Activated naive CD4-positive, alpha-beta T cell treated with anti-CD3 and anti-CD28 coated beads for 36 hours (primary cell): ENCODE measurements at places on chromosomes 12 and 14.

GRCh38 chr12:47147739-47148138, 68.0 kb upstream of the AMIGO2 start:
- no peak for DNase-seq

- no peak for DNase-seq
Observed at GRCh38 chr12:75635606-75636444, 124.4 kb upstream of the KRR1 start.

GRCh38 chr12:49552014-49552413, 13.2 kb downstream of the KCNH3 start:
- no peak for DNase-seq

DNA sequence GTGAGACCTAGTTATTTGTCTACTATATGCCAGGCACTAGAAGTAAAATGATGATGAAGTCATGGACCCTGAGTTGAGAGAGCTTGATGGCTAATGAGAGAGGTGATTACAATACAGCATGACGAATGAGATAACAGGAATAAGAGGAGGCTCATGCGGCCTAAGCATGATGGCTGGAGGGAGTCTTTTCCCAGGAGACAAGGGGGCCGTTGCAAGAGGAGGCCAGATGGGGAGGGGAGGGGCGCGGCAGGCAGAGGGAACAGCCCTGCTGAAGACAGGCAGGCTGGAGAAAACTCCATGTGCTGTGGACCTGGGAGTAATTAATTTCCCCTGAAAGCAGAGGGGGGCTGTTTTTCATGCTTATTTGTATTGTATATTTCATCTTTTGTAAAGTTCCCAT, 144.7 kb upstream of the RFLNA start:
- DNase-seq, result no peak

- no peak for DNase-seq
Observed at GRCh38 chr12:112932485-112933128, 5.7 kb upstream of the OAS3 start.

DNA sequence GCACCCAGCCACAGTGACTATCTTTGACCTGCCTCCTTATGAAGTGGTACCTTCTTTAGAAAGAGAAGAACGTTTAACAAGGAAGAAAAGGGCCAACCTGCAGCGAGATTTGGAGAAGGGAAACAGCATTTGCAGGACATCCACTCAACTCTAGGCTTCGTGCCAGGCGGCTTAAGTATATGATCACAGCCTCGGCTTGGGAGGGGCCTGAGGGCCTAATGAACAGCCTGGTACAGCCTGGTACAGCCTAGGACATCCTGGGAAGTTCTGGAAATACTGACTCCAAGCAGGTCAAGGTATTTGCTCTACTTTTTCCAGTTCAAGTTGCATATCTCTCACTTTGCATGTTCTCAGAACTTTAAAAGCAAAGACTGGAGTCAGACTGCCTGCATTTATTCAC, 16.1 kb downstream of the HCAR2 start:
- DNase-seq, result no peak

DNA sequence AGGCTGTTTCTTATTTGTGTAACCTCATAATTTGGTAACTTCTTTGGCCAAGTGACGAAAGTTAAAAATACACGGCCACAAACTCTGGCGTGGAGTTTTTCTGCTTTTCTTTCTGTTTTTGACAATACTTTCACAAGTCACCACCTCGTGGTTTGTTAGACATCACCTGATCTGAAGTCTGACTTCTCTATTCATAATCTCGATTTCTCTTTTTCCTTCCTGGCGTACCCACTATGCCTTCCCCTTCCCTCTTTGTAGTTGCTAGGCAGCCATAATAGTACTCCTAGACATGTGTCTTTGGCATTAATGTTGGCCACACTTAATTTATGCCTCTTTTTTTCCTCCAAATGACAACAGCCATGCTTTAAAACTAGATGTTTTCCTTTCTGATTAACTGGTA, 97.6 kb downstream of the POLR3B start:
- no peak for DNase-seq

DNA sequence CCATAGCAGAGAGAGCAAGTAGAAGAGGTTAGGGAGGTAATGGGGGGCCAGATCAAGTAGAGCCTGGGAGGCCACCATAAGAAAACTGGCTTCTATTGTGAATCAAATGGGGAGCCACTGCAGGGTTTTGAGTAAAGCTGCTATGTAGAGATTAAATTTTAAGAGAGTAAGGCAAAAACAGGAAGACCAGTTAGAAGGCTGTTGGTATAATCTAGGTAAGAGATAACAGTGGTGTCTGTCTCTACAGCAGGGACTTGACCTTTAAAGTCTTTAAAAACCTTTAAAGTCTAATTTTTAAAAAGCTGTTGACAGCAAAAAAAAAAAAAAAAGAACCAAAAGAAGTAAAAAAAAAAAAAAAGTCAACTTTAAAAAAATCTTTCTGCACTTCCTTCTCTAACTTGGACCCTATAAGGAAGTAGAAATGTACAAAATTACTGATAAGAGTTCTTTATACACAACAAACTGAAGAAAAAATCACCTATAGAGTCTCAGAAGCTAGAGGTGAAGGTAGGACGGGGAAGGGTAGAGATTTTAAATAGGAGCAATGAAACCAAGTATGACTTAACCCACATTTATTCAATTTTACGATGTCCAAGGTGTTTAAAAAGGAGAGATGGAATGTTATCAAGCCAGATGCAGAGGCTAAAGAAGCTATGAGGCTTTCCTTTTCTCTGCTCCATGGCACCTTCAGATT, 26.1 kb downstream of the SGPP1 start:
- no peak for DNase-seq

DNA sequence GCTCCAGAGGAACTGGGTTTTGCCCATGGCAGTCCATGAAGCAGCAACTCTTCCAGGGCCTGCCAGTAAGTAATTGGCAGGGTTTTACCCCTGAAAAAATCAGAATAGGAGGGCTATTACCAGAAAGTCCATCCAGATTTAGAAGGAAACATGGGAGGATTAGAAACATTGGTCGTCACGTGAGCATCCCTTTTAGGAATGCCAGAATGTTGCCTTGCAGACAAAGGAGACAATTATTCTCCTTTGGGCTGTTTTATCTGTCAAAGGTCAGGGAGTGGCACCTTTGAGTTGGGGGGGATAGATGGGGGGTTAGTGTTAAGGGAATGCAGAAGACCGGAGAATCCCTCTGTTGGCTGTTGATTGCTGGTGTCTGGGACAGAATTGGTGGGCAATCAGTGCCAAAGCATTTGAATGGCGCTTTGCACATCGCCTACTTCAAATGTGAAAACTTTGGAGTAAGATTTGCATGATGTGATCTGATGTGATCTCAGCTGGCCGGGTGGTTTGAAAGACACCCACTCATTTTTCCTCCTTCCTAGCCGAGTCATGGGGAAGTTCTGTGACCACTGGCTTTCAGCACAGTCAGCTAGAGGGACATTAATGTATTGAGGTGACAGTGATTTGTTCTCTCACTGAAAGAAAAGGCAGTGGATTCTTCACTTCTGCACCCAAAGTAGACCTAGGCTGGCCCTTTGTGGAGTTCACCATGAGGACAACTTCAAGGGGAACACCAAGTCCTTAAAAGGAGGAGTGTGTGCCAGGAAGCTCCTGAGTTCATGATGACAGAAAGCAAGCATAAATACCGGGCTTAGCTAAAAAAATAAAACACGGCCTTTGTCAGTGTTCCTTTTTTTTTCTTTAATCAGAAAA, 31.4 kb downstream of the FLVCR2 start:
- no peak for DNase-seq

DNA sequence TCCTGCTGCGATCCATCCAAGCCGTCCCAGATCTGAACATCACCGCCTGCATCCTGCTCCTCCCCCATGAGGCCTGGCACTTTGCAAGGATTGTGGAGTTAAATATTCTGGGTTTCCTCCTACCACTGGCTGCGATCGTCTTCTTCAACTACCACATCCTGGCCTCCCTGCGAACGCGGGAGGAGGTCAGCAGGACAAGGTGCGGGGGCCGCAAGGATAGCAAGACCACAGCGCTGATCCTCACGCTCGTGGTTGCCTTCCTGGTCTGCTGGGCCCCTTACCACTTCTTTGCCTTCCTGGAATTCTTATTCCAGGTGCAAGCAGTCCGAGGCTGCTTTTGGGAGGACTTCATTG, 8.2 kb downstream of the BDKRB1 start:
- no peak for DNase-seq

- DNase-seq, result no peak
Observed at GRCh38 chr12:77166696-77167095, 101.3 kb upstream of the E2F7 start.

- no peak for DNase-seq
Observed at GRCh38 chr12:65761301-65761700, 63.0 kb upstream of the HMGA2 start.

GRCh38 chr12:77608271-77608824, 222.3 kb upstream of the NAV3 start:
- no peak for DNase-seq

GRCh38 chr14:93008381-93008780, 85.4 kb downstream of the CHGA start:
- no peak for DNase-seq

DNA sequence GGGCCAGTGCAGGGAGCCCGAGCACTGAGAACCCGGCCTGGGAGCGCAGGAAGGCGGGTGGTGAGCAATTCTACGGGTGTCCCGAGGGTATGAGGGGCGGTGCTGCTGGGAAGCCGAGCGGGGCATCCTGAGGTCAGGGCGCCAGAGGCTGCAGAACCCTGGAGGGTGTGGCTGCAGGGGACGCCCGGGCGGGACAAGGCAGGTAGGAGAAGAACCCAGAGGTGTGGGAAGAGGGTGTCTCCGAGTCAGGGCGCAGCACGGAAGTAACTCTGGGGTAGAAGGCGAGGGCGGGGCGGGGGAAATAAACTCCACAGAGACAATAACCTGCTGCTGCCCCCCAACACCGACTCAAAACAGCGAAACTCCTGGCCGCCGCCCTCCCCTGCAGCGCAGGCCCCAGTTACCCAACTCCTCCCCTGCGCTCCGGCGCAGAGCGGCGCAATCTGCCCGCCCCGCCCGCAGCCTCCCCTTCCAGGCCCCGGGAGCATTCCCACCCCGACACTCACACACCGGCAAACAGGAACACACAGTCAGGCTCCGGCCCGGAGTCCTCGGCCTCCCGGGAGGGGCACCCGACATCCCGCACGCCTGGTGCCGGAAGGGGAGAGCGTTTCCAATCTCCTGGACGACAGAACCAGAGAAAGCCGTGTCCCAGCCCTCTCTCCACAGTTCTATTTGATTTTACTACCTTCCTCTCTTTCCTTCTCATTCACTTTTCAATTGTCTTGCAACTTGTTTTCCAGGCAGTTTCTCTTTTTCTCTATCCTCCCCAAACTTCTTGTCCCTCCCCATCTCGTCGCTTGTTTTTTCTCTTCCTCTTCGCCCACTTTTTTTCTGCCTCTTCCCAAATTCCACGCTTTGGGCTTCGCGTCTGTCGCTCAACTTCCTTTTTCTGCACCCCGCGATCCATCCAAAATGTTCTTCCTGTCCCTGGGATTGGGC, 2.4 kb downstream of the HRK start:
- no peak for DNase-seq

DNA sequence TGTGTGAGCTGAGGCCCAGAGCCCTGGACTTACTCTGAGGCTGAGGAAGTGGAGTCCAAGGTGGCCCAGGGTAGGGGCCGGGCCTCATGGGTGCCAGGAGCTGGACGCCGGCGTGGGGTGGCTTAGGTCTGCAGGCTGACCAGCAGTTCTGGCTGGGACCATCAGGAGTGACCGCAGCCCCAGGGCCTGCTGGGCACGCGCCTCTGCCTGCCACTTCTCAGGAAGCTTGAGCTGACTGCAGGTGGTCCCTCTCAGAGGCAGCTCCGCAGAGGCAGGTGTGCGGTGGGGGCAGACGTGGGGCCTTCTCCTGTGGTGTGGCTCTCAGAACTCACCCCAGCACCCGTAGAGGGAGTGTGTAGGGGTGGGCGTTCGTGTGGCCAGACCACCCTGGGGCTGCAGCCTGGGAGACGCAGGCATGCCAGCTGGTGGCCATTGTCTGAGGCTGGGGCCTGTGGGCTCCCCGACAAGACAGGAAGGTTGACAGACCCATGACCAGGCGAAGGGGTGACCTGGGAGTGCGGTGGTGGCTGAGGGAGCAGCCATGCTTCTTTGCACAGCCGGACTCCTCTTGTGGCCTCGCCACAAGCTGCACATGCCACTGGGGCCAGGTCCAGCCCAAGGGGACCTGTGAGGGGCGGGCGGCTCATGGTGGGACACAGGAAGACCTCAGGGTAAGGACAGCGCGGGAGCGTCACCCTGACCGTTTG, 40.0 kb upstream of the TEX22 start:
- no peak for DNase-seq

GRCh38 chr14:64465191-64465822, at the start of gene AKAP5:
TSS of gene AKAP5 (plus strand) at chr14:64465499. CDS start at chr14:64468395, 2,896 bp downstream.
- DNase-seq, result peak; percentile 68

DNA sequence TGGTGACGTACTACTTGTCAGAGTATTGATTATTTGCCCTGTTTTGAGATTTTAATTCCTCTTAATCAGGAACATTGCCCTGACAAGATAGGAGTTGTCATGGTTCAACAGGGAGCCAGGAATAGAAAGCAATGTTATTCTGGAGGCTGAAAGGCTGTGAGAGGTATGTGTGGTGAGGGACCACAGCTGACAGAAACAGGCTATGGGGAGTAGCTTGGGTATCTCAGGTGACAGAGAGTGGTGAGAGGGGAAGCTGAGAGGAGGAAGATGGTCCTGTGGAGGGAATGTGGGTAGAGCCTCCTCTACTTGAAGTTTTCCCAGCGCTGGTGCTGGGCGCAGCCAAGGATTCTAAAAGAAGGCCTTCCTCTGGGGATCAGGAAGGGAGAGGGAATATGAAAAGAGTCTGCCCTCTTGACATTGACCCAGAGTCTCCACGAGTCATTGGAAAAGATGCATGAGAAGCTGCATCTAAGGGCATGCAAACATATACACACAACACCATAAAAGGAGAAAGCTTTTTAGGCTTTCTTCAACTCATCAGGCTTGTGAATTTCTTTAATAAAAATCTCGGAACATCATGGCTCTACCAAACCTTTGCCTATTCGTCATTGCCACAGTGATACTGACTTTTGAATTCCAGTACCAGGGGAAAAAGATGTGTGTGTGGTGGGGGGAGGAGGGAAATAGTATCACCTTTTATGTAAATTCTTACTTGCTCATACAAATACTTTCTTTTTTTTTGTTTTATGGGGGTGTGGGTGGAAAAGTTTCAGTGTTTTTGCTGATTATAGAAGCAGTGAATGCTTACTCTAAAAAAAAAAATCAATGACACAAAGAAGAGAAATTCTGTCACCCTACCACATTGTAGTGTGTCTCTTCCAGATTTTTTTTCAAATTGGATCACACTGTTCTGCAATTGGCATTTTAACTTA, 39.9 kb upstream of the DHRS7 start:
- DNase-seq, result no peak

DNA sequence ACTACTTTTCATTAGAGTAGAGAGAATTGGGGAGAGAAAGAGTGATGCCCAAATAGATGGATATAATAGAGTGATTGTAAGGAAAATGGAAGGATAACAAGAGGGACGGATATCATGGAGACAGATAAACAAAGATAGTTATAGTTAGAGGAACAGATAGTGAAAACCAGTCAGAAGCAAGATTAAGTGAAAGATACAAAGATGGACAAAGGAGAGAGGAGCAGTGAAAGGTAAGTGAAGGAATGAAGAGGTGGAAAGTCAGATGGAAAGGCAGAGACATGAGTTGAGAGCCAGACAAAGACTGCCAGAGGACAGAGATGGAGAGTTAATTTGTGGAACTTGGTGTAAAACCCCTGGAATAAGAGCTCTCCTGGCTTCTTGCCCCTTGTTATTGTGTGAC, 59.2 kb upstream of the CISTR start:
- no peak for DNase-seq
